NCI-H526 (cell line): ENCODE measurements at places on chromosomes 6 and 20.

- DNase-seq: no peak
Observed at GRCh38 chr20:49919461-49919860, 4.1 kb upstream of the SPATA2 start.

DNA sequence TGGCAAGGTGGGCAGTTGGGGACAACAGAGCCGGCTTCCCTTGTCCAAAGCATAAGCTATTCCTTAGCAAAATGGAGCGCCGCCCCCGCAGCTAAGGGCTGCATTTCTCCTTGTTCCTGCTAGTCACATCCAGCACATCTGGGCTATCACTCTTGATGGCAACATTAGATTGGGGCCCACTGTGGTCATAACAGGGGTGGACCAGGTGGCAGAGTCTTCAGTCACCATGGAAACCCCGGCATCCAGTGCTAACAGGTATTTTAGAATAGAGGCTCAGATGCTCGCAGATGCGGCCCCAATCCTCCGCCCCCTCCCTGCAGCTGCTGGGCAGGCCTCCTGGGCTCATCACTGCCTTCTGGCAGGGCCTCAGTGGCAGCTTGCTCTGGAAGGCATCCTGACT, 168.2 kb upstream of the PROKR2 start:
- DNase-seq: no peak

GRCh38 chr6:41370488-41371111, 35.2 kb downstream of the NCR2 start:
- no peak for DNase-seq

GRCh38 chr6:43524483-43524961, 7.6 kb downstream of the POLR1C start:
- DNase-seq: no peak

DNA sequence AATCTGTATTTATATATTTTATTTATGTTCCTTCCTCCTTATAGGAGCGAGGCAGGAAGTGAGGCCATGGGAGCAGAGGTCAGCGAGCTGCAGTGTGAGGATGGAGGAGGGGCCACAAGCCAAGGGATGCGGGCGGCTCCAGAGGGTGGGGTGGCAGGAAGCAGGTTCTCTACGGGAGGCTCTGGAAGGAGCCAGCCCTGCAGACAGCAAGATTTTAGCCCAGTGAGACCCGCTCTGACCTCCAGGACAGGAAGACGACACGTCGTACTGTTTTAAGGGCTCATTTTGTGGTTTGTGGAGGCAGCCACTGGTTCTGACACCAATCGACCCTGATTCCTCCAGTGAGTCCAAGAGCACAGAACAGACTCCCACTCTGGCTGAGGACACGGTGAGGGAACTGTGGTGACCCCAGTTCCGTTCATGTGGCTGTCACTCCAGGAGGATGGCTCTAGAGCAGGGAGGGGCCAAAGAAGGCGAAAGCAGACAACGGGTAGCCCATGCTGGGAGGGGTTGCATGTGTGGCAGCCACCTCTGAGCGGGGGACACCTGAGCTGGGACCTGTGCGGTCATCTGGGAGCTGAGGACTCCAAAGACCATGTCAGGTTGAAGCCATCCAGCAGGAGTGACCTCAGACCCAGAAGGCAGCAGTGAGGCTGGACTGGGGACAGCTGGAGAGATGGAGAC, 100.1 kb upstream of the BHLHE23 start:
- no peak for DNase-seq
